ENCODE measurements at places on chromosomes 1 and 21.
A peak's percentile ranks its signal among the peaks of the same experiment; 100 is the strongest.

- DNase-seq = no peak
Measured at GRCh38 chr1:168755800-168756418, 26.9 kb upstream of the DPT start.

- no peak for DNase-seq
Measured at GRCh38 chr1:181205901-181206300, 117.4 kb downstream of the IER5 start.

DNA sequence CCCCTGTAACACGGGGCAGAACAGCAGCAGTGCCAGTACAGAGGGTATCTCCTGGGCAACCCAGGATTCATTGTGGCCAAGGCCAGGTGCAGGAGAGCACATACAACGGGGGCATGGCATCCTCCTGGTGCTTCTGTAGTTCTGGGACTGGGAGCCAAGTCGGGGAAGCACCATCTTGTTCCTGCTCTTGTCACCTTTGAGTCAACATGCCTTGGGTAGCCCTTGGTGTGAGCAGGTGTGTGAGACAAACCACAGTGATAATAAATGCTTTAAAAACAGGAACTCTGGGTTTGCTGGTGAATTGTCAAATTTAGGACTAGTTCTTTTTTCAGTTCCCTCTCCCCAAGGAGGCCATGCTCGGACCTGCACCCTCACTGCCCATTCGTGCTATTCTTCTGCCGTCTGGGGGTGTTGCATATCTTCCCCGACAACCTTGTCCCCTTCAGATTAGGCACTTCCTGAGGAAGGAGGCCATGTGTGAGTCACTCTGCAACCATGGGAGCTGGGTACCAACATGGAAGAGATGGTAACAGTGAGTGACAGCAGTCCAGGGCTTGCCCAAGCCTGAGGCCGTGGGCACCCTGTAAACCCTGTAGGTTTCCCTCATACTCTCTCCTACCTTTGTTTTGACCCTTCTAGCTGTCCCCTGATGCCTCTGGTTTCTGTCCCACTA lies 150.2 kb downstream of the GRIK3 start:
- DNase-seq = no peak

GRCh38 chr1:159985473-159985872 lies 31.4 kb upstream of the SLAMF9 start:
- no peak for DNase-seq

DNA sequence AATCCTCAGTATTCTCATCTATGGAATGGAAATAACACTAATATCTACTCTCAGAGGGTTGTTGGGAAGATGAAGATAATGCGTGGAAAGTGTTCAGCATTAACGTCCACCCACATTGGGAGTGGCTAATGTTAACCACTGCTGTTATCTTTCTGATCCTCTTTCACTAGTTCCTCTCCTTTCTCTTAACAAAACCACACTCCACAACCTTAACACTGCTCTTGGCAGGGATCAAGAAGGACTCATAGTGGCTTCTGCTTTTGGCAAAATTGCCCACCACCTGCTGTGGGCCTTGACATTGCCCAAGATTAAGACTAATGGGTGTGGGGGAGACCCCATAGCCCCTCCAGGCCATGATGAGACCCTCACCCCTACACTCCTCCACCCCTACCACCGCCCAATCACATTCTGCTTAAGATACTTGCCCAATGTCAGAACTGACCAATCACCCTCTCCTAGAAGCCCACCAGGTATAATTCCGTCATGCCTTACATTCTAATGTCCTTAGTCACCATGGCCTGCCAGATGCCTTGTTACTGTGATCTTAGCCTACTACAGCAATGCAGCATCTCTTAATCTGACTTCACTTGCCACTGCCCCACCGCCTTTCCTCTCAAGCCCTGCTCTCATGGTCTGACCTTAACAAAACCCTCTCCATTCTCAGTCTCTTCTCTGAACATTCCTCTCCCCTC lies 27.1 kb downstream of the DHCR24 start:
- DNase-seq = no peak

GRCh38 chr1:145993618-145994390 lies 2.6 kb downstream of the TXNIP start:
- no peak for DNase-seq

GRCh38 chr1:61124078-61124477 lies 41.7 kb downstream of the NFIA start:
- DNase-seq = no peak

- peak; percentile 63 for DNase-seq
Measured at GRCh38 chr1:246302711-246303317, 204.3 kb downstream of the SMYD3 start.

- no peak for DNase-seq
Measured at GRCh38 chr1:210908257-210908656, 225.7 kb downstream of the KCNH1 start.

DNA sequence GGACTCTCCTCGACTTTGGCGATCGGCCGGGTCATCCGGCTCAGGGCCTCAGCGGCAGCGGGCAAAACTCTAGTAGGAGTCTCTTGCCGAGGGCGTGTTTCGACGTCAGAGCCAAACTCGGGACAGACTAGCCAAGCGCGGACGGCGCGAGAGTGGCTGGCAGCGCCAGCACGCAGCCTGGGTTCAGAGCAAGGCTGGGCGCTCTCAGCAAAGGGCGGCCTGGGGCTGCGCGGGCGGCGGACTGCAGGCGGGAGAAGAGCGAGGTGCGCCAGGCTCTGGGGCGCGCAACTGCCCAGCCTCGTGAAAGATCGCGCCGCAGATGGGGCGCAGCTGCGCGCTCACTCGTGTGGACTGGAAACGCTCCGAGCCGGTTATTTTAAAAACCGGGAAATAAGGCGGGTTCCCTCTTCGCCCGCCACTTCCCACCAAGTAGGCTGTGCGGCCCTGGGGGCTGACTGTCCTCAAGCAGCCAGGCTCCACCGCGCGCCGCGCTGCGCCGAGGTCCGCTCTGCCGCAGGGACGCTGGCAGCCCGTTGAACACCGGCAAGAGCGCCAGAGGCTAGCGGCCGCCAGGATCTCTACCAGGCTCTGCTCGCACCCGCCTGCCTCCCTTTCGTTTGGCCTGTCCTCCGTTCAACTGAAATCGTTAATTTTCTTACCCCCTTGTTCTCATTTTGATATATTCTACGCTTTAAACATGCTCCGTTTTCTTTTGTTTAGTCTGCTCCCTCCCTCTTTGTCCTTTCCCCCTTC lies 2.4 kb downstream of the ALX3 start:
- no peak for DNase-seq

- DNase-seq = no peak
Measured at GRCh38 chr1:191490303-191490702, 668.0 kb upstream of the RGS18 start.

DNA sequence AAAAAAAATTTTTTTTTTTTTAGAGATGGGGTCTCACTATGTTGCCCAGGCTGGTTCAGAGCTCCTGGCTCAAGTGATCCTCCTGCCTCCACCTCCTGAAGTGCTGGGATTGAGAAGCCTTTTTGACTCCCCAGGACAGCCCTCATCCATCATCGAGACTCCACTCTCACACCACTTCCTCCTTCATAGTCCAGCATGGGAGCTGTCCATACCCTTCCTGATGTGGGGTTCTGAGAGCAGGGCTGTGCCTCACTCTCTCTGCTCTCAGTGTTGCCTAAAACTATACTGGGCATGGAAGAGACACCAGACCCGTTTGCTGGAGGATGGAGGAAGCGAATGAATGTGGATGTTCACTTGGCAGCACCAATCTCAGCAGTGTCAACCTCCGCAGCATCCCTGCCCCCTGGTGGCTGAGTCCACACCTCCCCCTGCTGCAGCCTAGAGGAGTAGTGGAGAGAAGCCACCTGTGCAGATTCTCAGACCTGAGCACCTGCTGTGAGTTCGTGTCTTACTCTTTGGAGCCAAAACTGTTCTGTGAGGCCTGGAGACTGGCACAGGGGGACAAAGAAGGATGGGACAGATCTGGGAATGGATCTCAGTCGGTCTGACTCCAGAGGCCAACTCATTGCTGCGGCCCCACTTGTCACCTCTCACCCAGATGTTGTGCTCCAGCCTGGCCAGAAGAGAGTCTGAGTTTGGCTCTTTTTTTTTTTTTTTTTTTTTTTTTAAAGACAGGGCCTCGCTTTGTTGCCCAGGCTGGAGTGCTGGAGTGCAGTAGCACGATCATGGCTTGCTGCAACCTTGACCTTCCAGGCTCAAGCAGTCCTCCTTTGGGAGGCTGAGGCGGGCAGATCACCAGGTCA lies 17.7 kb downstream of the TINAGL1 start:
- peak; percentile 47 for DNase-seq

GRCh38 chr1:232207073-232207866 lies 422.7 kb downstream of the SIPA1L2 start:
- no peak for DNase-seq

DNA sequence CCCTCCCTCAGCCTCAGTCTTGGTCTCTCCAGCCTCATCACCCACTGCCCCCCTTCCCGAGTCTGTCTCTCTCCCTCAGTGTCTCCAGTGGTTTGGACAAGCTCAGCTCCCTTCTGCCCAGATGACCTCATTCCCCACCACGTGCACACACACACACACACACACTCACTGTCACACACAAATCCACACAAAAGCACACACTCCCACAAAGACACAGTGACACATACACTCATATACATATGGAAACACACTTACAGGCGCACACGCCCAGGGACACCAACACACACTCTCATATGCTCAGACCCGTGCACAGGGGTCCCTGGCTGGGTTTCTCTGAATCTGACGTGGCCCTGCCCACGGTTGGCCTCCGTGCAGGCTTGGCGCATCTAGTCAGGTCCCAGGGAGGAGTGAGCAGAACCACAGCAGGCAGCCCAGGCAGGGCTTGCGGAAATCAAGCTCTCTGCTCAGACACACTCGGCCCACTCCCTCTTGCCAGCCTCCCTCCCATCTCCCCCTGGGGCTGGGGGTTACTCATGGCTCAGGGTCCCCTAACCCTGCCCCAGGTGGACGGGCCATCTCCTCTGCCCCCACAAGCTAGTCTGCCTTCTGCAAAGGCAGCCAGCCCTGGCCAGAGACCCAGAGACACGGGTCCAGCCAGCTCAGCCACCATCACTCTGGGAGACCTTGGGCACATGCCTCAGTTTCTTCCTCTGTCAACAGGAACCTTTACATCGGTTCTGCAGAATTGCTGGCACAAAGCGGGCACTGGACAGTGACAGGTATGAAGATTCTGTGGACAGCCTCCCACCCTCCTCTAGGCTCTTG lies 38.5 kb upstream of the FAM131C start:
- peak; percentile 94 for DNase-seq

- DNase-seq = no peak
Measured at GRCh38 chr1:239886266-239886665, 205.4 kb upstream of the FMN2 start.

- no peak for DNase-seq
Measured at GRCh38 chr1:41879617-41880016, 39.1 kb downstream of the HIVEP3 start.

DNA sequence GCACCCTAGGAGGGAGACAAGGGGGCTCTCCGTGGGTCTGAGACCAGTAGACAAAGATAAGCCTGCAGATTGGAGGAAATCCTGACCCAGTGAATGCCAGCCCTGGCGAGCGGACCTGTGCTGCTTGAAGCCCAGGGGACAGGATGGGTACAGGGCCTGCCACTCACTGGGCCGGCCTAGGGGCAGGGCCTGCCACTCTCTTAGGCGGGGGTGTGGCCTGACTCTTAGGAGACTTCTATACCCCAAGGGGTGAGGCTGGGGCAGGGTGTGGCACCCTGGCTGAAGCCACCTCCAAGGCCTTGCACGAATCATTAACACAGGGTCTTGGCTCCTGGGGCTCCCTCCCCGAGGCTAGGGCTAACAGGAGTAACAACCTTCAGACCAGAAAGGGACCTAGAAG lies 30.7 kb downstream of the TRIM62 start:
- no peak for DNase-seq

- no peak for DNase-seq
Measured at GRCh38 chr1:22936681-22937080, 36.0 kb downstream of the LACTBL1 start.

DNA sequence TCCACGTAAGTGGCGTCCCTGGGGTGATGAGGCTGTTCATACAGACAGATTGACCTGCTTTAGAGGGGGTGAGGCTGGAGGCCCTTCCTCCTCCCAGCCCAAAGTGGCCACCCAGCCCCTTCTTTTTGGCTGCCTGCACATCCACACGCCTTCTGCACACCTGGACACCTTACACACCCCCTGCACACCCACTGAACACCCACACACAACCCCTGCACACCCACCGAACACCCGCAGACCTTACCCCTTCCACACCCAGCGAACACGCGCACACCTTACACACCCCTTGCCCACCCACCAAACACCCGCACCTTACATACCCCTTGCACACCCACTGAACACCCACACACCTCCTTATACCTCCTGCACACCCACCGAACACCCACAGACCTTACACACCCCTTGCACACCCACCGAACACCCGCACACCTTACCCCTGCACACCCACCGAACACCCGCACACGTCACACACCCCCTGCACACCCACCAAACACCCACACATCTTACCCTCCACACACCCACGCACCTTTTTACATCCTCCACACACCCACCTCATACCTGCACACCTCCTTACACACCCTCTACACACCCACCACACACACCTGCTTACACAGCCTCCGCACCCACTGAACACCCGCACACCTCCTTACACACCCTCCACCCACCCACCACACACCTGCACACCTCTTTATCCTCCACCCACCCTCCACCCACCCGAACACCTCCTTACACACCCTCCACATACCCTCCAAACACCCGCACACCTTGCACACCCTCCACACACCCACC lies 37.7 kb downstream of the COQ8A start:
- no peak for DNase-seq

DNA sequence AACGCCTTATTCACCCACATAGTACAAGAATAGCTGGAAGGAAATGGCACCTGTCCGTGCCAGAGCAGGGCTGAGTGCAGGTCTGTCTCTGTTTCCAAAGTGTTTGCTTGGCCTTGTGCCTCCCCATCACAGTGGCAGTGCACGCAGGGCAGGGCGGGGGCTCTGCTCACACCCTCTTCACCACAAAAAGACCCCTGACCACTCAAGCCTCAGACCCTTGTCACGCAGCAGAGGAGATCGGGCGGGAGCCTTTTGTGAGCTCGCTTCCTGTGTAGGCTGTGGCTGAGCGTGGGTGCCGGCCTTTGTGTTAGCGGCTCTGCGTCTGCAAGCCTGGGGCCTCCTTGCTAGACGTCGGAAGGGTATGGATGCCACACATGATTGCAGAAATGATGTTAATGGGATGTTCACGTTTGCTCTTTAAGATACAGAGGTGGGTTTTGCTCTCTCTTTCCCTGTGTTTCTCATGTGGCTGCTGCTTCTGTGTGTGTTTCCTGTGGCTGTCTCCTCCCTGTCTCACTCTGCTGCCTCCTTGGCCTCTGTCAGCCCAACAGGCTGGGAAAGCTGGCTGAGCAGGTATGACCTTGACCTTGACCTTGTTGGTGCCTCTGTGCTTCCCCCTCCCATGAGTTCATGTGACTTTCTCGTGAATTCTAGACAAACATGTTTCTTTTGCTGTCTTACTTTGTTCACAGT lies 45.4 kb downstream of the S100B start:
- DNase-seq = no peak

GRCh38 chr1:222786121-222786520 lies 28.7 kb upstream of the DISP1 start:
- DNase-seq = peak; percentile 32

- no peak for DNase-seq
Measured at GRCh38 chr1:47841356-47841755, 155.8 kb downstream of the TRABD2B start.

- DNase-seq = no peak
Measured at GRCh38 chr1:193525917-193526710, 339.7 kb upstream of the B3GALT2 start.

GRCh38 chr1:117622726-117623125 lies 16.9 kb downstream of the TENT5C start:
- DNase-seq = no peak

- no peak for DNase-seq
Measured at GRCh38 chr21:40556442-40556968, 290.5 kb downstream of the DSCAM start.

- peak; percentile 56 for DNase-seq
Measured at GRCh38 chr21:45971616-45972352, 9.8 kb upstream of the COL6A1 start.

GRCh38 chr1:95115708-95116137 lies 1.4 kb upstream of the TLCD4 start:
- no peak for DNase-seq
